ENCODE measurements at places on chromosomes 5 and 9.

GRCh38 chr9:106697750-106698502 is 165.0 kb upstream of the ZNF462 start:
- DNase-seq = no peak

- no peak for DNase-seq
Observed at GRCh38 chr5:127799293-127799905, 96.2 kb downstream of the CCDC192 start.

DNA sequence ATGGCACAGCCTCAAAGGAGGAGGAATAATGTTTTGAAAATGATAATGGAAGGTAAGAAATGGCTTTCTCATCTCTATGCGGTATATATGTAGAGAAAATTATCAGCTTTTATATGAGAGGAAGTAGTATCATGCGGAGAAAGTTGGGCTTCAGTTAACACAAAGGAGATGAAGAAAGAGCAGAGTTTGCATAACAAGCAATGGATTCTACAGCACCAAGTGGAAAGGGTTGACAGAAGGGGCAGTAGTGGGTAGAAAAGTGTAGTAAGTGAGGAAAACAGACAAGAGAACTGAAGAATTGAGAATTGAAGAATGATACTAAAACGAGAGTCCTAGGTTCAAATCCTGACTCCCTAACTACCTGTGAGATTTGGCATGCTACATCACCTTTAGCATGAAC is 51.0 kb downstream of the GNG10 start:
- no peak for DNase-seq

- peak; percentile 52 for DNase-seq
Observed at GRCh38 chr9:32378496-32378895, 5.9 kb upstream of the ACO1 start.

DNA sequence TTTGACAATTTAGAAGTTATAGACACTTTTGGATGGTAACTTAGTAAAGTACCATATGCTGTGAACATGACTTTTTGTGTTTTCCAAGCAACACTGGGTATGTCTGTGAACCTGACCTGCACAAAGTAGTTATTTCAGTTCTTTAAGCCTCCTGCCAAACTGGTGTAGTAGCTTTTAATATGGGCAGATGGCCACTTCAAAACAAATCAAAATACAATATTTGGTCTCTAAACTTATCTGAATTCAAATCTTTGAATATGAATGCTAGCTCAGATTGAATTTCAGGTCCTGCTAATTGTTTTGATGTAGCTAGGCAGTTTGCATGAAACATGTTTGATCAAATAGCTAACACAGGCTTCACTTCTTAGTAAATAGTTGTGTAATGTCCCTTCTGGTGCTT is 1176.7 kb upstream of the CDH9 start:
- no peak for DNase-seq
